Activated naive CD4-positive, alpha-beta T cell treated with anti-CD3 and anti-CD28 coated beads, Interleukin-2, amount 50 U/mL, for 72 hours (primary cell): ENCODE measurements at places on chromosomes 7 and 10.
A peak's percentile ranks its signal among the peaks of the same experiment; 100 is the strongest.

DNA sequence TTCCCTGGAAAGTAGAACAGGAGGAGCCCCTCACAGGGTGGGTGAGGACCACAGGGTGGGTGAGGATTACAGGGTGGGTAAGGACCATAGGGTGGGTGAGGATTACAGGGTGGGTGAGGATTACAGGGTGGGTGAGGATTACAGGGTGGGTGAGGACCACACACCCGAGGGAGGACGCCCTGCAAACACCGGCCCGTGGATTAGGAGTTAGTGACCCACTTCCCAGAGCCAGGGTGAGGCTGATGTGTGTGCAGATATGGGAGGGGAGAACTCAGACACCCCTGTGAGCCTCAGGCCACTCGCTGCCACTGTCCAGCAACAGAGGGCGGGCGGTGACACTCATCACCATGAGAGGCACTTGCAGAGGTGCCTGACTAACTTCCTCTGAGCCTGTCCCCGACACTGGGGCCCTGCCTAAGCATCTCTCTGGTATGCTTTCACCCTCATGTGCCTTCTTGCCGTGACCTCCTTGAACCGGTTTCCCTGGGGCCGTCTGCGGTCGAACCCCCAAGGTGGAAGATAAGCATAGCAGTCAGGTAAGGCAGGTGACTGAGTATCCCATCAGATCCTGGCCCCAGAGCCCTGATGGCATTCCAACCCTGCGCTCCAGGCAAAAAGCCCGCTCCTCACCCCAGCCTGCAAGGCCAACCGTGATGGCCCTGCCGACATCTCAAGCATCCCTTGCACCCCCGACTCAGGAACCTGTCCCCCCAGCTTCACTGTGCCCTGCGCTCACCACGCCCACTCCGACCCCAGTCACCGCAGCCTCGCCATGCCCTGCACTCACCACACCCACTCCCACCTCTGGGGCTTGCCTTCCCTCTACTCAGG, 74.1 kb downstream of the FAM53B start:
- DNase-seq, result no peak

- no peak for DNase-seq
These were observed 327.7 kb upstream of the STEAP1 start for GRCh38 chr7:89826557-89826956.

DNA sequence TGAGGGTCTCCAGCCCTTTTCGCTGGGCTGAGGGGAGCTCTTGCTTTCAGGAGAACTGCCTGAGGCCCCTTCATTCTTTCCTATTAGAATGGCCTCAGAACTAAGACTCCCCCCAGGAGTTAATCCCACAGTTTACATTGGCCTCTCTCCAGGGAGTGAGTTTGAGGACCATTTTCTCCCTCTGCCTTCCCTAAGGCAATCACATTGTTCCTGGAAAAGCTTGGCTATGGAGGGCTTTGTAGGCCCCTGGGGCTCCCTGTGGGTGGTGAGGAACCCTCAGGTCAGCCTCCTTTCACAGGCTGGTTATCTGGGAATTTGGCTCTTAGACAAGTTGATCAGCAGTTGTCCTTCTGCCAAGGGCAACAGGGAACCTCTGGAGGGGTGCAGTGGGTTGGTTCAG, 343.7 kb downstream of the RPS24 start:
- no peak for DNase-seq

GRCh38 chr7:142389544-142389943, 131.7 kb upstream of the PRSS58 start:
- no peak for DNase-seq

DNA sequence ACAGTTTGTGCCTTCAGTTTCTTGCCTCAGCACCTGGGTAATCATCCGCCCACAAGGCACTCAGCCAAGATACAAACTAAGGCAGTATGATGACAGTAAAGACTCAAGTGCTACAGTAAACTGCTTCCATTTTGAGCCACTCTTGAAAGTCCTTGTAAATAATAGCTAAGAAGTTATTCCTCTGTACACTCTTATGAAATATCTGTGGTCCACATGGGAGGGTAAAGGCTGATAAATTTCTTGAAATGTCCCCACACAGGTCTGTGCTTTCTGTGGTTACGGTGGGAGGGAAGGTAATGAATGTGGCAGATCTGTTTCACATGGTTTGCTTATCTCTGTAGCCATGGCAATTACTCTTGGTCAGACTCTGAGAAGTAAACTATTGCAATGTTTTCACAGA, 551.0 kb upstream of the ZWINT start:
- DNase-seq, result no peak

DNA sequence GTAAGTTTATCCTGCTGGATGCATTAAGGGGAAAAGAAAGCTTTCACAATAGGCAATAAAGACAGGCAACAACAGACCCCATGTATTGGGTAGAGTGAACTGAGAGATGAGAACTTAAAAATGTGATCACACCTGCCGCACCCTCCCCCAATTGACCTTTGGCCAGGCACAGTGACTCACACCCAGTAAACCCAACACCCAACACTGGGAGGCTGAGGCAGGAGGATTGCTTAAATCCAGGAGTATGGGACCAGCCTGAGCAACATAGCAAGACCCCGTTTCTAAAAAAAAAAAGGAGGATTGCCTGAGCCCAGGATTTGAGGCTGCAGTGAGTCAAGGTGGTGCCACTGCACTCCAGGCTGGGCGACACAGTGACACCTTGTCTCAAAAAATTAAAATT, 86.9 kb downstream of the MPP7 start:
- no peak for DNase-seq

DNA sequence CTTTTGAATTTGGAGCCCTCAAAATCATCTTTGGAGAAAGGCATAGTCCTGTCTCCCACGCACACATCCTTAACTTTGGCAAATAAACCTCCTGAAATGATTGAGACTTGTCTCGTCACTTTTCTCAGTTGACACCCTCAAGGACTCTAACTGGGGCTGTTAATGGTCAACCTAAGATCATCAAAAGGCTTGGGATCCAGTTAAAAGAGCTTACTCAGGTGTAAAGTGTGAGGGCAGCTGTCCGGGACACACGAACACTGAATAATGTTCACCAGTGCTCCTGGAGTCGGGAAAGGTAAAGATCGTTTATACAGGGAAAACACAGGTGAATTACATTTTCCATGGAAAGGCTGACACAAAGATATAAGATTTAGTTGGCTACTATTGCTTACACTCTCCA, 84.7 kb downstream of the PAXIP1 start:
- DNase-seq, result no peak

DNA sequence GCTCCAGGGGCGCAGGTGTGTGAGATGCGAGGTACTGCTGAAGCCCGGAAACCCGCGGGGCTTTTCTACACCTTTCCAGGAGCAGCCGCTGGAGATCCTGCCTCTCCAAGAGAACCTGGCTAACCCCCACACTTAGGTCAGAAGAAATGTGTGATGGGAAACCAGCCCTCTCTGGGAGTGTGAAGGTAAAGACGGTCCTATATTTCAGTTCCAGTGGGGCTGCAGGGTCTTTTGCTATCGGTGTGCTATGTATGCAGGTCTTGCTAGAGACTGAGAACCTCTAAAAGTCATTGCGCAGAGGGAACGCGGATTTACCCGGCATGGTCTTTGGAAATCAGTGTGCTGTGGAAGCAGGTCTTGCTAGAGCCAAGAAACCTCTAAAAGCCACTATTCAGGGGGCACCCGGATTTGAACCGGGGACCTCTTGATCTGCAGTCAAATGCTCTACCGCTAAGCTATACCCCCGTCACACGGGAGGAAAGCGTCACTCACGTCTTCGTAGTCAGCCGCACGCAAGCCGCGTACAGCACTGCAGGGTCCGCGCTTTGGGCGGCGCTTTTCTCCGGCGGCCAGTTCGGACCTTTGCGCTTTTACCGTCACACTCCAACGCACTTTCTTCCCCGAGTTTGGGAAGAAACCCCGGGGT, 46.0 kb downstream of the ZNF777 start:
- peak; percentile 67 for DNase-seq

GRCh38 chr10:69123306-69123746, 652 bp upstream of the VPS26A start:
- no peak for DNase-seq

- no peak for DNase-seq
These were observed 53.9 kb downstream of the CHST15 start for GRCh38 chr10:124039483-124040013.

GRCh38 chr7:149253665-149254064, 8.3 kb upstream of the ZNF783 start:
- no peak for DNase-seq

GRCh38 chr7:43077732-43078391, 34.6 kb upstream of the HECW1 start:
- no peak for DNase-seq

DNA sequence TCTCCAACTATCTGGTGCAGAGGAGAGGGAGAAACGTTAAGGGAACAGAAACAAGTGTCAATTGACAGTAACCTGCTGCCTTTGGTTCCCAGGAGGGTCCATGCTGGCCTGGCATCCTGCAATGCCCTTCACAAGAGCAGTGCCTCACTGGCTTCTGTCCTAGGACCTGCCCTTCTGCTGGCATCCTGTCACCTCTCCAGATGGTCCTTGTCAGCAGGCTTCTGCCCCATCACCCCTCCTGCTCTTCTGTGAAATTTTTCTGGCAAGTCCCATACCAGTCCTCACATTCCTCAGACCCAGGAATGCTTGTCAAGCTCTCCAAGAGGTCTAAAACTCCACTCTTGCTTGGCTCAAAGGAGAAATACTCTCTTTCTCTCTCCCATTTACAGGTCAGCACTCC, 34.2 kb downstream of the C10orf67 start:
- DNase-seq, result no peak

DNA sequence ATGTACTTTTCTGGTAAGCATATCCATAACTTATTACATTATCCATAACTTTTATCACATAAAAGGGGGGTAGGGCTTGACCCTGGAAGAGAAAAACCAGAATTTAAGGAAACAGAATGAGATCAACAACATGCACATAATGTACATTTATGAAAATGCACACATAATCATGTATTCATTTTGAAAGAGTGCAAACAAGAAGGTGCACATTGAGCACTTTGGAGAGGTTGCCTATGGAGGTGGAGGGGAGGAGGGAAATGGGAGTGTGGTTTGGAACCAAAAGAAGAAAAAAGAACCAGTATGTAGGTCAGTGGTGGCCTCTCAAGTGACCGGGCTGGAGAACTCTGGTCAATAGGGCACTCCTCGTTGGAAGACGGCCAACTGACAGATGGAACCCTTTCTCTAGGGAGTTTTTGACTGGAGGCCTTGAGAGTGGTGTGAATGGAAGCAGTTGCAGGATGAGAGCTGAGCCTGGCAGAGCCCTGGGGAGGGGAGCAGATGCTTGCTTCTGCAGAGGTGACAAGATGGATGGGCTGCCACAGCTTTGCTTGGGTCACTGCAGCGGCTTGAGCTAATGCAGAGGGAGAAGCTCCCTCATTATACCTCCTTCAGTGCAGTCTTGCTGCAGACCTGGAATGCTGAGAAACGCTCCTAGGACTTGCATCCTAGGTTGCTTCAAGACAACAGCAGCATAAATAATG, 192.7 kb downstream of the SEC23IP start:
- no peak for DNase-seq

- DNase-seq, result no peak
These were observed 47.1 kb upstream of the UBN2 start for GRCh38 chr7:139183878-139184338.

GRCh38 chr7:85750454-85750949, 563.6 kb upstream of the SEMA3D start:
- DNase-seq, result peak; percentile 27

DNA sequence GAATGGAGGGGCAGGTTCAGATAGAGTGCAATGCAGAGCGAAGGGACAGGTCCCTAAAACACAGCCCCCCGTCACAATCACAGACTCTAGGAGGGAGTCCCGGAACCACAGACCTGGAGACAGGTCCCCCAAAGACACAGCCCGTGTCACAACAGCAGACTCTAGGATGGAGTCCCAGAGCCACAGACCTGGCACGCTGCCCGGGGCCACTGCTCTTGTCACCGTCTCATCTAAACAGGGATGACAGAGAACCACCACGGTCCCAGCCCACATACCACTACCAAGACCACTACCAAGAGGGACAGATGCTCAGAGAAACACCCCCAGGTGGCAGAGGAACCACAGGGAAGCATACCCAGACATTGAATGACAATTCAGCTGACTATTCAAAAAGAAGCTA, 183.9 kb downstream of the TCERG1L start:
- no peak for DNase-seq

GRCh38 chr10:102398172-102399020, 2.9 kb downstream of the NFKB2 start:
- no peak for DNase-seq

GRCh38 chr7:66163186-66163610, 41.9 kb upstream of the TPST1 start:
- no peak for DNase-seq

DNA sequence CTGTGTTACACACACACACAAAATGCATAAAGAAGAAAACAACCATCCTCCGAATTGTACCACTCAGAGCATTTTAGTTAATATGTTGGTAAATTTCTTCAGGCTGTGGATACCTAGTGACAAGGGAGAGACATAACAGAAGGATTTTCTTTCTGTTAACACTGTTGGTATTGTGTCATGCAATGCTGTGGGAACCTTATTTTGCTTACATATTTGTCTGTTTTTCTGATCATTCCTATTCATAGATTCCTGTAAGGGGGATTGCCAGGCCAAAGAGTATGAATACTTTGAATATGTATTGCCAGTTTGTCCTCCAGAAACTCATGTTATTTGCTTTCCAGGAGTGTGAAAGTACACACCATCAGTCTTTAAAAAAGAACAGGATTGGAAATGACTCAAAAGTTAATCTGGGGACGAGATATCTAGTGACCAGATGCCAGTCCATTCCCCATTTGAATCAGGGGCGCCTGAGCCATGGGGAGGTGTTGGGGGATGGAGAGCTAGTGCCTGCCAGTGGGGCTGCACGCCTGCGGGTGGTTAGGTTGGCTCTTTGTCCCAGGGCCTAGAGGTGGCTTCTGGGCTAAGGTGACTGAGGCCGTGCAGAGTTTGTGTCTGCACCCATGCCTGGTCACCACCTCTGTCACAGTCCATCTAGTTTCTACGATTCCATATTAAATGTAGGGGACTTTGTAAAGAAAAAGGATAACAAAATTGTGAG, 142.0 kb downstream of the PTPN20 start:
- no peak for DNase-seq

DNA sequence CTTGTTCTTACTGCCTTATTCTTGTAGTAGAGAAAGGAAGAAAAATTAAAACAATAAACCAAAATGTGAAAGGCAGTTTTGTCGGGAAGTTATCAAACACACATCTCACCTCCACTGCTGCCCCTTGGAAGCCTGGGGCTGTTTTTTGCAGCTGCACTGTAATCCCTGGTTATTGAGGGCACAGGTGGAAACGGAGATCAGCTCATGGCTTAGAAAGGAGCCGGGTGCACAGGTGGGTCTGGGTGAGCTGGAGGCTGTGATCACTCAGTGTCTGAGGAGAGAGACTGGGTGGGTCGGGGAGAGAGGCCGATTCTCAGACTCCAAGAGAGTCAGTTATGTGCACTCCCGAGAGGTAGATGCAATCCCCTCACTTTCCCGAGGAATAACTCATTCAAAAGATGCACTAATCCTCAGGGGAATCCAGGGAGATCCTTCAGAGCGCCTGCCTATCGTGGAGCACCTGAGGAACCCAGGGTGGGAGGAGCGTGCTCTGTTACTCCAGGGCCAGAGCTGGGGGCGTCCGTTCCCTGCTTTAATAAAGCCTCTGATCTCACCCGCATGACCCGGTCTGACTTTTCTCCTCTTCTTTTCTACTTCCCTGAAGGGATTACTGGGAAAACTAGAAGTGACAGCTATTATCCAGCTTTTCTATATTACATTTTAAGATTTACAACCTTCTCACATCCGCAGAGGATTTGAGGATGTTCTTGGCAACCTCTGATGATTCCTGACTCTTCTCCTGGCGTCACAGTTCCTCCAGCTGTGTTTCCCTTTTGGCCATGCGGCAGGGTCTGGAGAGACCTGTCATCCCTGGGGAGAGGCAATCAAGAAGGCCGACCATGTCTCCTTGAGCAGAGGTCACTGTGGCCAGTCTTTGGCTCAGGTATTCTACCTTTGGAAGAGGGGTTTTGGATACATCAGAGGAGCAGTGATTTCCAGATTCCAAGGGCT, 82.1 kb downstream of the CAMK1D start:
- DNase-seq, result no peak
